ENCODE measurements at places on chromosomes 12 and 14. TPM values are rescaled to one million over a fixed set of nuclear protein-coding genes. Genes with fewer than 3 reads are reported as not detected.

Gene SSPN
- 0.70 TPM for total RNA-seq

Gene SOAT2
- total RNA-seq, result 0.24 TPM

Gene NEUROD4
- total RNA-seq, result not detected

Gene SPTB
- 1.5 TPM for total RNA-seq

Gene OTUB2
- 3.0 TPM for total RNA-seq

Gene RASAL1
- 0.56 TPM for total RNA-seq

Gene OVCH1
- total RNA-seq, result not detected

Gene NAV3
- 11.2 TPM for total RNA-seq

Gene TMTC2
- 1.1 TPM for total RNA-seq

Gene CFAP54
- total RNA-seq, result 0.59 TPM

Gene LRTM2
- total RNA-seq, result not detected

Gene SLC25A21
- total RNA-seq, result 0.68 TPM

Gene C12orf43
- 24.0 TPM for total RNA-seq

Gene CLEC4C
- total RNA-seq, result not detected

Gene OTOGL
- total RNA-seq, result not detected

Gene LRRK2
- total RNA-seq, result 1.6 TPM

Gene RPL10L
- not detected for total RNA-seq

Gene ATL1
- 6.3 TPM for total RNA-seq

Gene METTL25
- 2.9 TPM for total RNA-seq

Gene ADAM20
- not detected for total RNA-seq

Gene KIF21A
- total RNA-seq, result 19.7 TPM

Gene ABCB9
- total RNA-seq, result 10.2 TPM

Gene NKX2-1
- not detected for total RNA-seq

Gene ZNF219
- total RNA-seq, result 30.8 TPM

Gene AICDA
- 0.07 TPM for total RNA-seq

Gene EFS
- not detected for total RNA-seq

Data from A549 treated with Mapracorat at 1 μM for 4 hours (cell line).